AG10803 (cell line): ENCODE measurements at places on chromosomes 3 and 15.

- DNase-seq, result no peak
Measured at GRCh38 chr3:7333125-7333524, 472.2 kb downstream of the GRM7 start.

GRCh38 chr3:192804502-192804901, 77.2 kb upstream of the FGF12 start:
- DNase-seq, result no peak

GRCh38 chr3:170752571-170753155, 117.3 kb downstream of the RPL22L1 start:
- peak; percentile 11 for DNase-seq

DNA sequence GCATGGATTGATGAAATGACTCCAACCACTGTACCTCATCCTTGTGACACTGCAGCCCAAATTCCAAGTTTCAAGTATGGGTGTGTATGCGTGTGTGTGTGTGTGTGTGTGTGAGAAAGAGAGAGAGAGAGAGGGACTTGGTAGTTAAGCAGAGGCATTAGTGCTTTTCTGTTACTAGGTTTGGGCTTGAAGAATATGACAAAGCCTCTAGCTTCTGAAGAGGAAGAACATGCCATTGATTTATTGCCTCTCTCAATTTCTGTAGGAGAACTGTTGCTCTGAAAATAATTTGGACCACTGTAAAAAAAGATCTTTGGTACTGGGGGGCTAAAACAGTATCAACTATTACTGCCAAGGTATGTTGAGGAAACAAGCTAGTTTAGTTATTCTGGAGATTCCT, 139.2 kb downstream of the AQP9 start:
- no peak for DNase-seq

DNA sequence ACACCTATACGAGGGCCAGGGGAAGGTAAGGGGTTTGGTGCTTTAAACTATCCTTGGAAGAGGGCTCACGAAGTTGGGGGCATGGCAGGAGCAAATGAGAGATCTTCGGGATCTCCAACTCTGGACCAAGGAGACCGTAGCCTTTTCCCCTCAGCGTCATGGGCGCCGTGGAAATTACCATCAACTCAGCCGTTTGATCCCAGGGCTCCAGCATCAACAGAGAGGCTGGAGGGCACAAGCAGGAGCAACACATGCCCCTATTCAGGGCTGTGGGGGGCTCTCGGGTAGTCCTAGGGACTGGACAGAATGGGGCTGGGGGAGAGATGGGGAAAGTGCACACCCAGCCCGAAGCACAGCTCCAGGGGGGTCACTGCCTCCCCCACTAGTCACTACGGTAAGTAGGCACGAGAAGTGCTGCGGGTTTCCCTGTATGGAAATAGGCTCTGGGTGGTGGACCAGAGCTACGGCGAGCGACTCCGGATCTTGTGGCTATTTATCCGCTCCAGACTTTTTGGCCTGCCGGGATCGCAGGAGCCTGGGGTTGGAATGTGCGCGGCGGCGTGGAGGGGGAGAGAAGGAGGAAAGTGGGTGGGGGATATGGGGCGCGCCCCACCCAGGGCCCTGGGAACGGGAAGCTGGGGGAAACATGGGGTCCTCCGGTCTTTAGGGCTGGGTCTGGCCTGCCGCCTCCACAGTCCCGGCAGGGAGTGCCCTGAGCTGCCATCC, 539 bp upstream of the LAMB2 start:
- DNase-seq, result peak; percentile 91

- no peak for DNase-seq
Measured at GRCh38 chr15:74234598-74234875, 1.6 kb upstream of the CCDC33 start.

DNA sequence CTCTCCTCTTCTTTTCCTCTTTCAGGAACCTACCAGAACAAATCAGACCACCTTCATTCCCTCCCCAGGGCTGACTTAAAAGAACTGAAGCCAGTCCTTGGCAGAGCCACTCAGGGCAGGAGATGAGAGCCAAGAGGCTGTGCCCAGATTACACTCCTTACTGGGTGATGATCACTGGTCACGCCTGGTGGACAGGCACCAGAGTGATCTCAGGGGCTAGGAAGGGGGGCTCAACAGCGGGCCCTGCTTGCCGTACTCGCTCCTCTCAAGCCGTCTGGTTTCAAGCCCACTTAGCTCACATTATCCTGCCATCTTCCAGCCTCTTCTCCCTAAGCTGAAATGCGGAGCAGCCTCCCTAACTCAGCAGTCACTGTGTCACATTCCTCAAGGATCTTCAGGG, 1.7 kb upstream of the FAH start:
- no peak for DNase-seq

DNA sequence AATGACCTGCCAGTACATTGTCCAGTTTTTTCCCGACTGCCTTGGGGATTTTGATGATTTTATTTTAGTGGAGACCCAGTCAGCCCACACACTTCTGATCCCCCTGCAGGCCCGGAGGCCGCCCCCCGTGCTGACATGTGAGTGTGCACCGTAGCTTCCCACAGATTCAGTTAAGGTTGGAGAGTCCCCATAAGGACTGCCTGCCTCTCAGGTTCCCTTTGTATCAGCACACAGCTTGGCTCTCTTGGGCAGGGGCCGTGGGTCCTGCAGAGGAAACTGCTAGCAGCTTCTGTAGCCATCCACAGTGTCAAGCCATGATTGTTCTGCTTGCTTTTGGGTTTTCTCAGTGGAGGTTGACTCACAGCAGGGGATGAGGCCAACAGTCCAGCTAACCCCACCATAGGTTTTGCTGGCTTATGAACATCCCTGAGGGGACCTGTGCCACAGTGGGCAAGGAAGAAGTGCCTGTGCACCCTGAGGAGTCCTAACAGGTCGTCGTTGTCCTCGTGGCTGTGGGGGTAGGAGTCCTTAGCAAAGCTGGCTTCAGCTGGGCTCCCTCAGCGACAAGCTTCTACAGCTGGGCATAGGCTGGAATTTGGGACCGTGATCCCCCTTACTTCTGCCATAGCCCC, 46.4 kb downstream of the DLEC1 start:
- no peak for DNase-seq

DNA sequence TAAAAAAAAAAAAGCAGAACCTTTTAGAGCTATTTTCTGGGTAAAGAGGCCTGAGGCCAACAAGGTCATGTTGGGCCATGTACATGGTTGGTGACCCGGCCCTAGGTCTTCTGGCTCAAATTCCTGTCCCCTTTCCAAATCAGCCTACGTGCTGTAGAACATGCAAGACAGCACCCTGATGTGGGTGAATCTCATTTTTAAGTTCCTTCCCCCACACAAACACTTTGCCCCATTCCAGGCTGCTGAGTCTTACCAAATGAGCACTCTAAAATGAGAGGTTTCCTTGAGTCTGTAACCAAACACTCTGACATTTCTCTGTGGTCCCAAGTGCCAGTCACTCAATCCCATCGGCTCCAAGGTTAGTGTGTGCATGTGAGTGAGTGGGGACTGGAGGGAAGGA, 9.4 kb downstream of the BCL6 start:
- no peak for DNase-seq

- DNase-seq, result no peak
Measured at GRCh38 chr3:8882642-8883041, 80.6 kb downstream of the RAD18 start.

DNA sequence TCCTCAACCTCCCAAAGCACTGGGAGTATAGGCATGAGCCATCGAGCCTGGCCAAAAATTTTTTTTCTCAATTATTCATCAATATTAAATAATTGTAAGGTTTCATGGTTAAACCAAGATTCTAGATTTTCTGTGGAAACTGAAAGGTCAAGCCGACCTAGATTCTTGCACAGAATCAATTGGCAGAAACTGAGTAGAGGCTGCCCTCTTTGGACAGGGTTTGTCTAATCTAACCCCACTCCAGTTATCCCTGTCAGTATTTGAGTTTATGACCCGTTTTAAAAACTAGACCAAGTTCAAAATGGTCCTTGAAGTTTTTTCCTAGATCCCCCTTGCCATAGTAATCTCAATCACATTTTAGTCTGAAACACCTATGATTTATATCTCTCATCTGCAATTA, 8.6 kb upstream of the ADAM10 start:
- DNase-seq, result peak; percentile 49
